COR-L47 (cell line): ENCODE measurements at places on chromosomes 2 and 18.

GRCh38 chr2:52465287-52465686 lies 1302.3 kb upstream of the CHAC2 start:
- DNase-seq, result no peak

DNA sequence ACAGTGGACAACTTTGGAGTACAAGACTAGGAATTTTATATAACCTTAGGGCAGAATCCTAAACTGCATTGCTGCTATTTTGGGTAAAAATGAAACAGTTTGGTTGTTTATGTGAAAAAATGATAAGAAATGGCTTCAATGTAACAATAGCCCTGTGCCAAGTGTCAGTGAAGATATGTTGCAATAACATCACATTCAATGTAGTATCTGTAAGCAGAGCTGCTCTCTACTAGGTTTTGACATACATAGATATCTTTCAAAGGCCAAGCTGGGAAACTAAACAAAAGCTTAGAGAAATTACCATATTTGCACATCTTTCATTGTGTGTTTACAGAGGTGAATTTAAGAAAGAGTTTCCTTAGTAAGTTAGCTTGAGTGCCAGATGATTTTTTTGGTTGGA lies 135.0 kb upstream of the DOK6 start:
- DNase-seq, result no peak

- peak; percentile 90 for DNase-seq
Measured at GRCh38 chr2:148876595-148877402, 1.8 kb downstream of the KIF5C start.

DNA sequence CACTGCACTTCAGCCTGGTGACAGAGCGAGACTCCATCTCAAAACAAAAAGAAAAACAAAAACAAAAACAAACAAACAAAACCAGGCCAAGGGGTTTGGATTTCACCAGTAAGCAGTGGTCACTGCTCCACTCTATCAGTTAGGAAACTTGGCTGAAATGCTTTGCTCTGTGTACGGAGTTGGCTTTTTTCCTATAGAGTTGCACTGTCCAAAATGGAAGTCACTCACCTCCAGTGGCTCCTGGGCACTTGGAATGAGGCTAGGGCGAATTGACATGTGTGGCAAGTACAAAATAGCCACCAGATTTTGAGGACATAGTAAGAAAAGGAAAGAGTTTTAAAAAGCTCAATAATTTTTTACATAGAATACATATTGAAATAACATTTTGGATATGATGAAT lies 228.7 kb downstream of the LOXHD1 start:
- DNase-seq, result no peak

DNA sequence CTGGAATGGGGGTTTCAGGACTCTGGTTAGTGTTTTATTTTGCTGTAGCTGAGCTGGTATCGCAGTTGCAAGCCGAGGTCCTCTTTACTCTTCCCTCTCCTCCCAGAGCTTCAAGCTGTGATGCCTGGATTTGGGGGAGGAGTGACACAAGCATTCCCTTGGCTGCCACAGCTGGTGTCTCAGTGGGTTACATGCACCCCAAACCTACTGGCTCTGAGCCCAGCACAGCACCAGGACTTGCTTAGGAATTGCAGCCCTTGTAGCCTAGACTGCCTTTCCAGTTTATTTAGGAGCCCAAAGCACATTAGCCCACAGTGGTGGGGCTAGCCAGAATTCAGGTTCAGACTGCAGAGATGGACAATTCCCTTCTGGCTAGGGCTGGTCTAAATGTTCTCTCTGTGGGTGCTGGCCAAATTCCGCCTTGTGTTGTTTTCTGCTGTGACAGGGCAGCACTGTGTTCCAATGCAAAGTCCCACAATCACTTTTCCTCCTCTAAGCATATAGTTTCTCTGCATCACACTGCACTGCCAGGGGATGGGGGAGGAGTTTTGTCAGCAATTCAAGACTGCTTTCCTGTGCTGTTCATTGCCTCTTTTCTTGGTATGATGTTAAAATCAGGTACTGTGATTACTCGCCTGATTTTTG lies 122.8 kb downstream of the SLC4A10 start:
- no peak for DNase-seq

DNA sequence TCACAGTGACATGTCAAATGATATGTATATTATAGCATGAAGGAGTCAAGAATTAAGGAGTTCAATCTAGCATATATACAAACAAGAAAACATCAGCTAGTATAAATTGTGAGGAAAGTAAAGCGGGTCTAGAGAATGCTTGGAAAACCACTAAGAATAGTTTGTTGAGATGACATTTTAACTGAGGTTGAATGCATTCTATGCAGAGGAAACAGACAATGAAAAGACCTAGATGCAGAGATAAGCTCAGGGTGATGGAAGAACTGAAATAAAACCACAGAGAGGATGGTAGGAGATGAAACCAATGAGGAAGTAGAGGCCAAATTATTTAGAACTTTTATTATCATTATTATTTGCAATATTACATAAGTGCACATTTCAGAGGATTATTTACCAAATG lies 803.6 kb upstream of the FANCL start:
- no peak for DNase-seq

DNA sequence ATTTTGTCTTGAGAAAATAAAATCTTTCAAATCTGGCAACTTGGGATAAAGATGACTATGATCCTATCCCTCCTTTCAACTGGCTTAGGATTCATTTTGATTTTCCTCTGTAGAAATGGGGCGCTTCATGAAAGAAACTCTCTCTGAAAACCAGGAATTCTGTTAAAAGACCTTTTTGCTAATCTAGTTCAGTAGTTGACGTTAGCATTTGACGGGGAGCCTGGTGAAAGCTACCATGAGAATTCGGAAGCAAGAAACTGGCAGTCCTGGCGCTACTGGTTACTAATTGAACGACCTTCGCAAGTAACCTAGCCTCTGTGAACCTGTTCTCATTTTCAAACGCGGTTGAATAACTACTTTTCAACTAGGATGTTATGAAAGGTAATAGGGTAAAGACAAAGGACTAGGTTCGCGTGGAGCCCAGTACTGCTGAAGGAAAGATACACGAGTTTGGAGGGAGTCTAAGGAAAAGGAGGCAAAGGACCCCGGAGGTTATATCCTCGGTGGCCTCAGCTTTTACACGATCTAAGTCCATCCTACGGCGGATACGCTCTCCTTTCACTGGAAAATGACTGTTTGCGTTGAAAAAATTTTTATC lies 604 bp upstream of the STK11IP start:
- no peak for DNase-seq

DNA sequence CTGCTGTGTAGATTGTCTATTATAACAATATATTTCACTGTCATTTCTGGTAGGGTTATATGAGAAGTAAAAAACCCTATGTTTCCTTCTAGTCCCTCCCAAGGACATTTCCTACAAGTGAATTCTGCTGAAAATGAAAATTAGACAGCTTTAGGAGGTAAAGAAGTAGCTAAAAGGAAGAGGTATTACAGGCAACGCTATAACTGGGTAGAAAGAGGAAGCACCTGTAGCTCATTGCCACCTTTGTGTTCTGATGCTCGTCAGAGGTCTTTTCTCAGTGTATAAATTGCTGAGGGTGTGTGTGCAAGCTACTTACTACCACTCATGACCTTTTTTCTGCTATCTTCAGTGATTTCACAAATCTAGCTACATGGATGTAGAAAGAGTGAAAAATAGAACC lies 1.4 kb downstream of the DNAJC10 start:
- peak; percentile 5 for DNase-seq

- DNase-seq, result peak; percentile 65
Measured at GRCh38 chr2:20434588-20435294, 12.1 kb upstream of the RHOB start.

DNA sequence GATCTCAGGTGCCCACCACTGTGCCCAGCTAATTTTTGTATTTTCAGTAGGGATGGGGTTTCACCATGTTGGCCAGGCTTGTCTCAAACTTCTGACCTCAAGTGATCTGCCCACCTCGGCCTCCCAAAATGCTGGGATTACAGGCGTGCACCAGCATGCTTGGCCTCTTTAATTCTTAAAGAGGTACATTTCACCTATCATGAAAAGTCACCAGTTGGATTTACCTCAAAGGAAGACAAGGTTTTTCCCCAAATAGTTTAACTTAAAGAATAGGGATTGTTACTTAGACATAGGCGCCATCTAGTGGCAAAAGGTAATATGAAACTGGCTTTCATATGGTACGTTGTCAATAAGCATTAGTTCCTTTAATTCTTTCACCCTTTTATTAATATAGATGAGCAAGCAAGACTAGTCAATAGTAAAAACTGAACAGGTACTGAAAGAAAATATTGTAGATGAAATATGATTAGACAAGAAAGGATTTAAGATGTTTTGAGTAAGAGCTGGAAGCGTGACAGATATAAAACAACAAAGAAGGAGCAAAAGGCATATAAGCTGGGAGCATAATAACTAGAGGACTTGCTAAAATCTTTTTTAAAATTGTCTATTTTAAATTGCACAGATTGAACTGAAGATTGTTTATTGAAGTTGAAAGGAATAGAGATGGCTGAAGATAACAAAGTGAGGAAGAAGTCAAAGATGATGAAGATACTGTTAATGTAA lies 35.0 kb upstream of the PSMD14 start:
- DNase-seq, result peak; percentile 47

GRCh38 chr2:95025406-95026319 lies at the start of gene MAL:
Gene MAL (plus strand): TSS chr2:95025708. CDS start chr2:95025793, 85 bp downstream.
- no peak for DNase-seq

DNA sequence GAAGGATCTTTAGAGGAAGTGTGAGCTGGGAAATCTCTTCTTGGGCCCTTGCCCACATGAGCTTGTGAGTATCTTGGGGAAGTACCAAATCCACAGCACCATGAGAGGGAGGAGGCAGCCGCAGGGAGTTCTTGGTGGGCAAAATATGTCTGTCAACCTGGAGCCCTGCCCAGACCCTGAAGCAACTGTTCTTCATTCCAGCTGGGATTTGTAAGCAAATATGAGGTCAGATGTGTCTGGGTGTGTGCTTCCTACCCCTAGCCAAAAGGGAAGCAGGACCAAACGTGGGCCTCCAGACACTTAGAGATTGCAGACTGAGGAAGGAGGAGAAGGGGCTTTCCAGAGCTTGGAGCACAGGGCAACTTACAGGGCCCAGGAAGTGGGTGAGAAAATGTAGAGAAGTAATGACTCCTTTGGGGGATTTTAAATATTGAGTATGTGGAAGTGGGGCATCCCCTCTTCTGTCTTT lies 41.9 kb downstream of the TMEM247 start:
- DNase-seq, result no peak

DNA sequence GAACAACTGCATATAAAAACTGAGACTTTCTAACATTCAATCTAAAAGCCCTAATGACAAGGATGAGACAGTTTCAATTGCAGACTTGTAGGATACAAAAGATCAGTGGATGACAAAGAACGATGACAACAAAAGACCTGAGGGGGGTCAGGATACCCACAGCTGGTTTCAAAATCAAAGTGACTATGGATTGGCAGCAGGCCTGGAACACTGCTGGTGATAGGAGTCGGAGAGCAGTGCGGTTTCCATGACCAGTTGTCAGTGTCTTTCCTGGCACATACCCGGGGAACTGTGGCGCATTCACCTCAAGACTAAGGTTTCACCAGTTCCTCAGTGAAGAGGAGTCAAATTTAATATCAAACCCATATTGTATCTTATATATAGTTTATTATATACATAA lies 42.0 kb downstream of the EHD3 start:
- peak; percentile 76 for DNase-seq

- no peak for DNase-seq
Measured at GRCh38 chr2:7262727-7263126, 345.5 kb downstream of the RNF144A start.

DNA sequence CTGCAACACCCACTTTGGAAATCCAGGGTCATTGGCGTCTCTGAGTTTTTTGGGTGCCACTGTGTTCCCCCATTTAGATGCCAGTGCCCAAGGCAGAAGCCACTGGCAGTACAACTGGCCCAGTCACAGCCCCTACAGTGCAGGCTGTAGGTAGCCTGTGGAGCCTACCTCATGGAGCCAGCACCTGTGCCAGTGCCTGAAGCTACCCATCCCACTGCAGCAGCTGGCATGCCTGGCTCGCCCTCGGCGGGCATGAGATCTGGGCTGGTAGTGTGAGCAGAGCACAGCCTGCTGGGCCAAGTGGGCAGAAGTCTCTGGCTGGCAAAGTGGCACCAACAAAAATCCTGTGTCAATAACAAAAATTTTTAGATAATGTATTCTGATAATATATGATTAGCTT lies 1111.4 kb upstream of the NXPH2 start:
- DNase-seq, result no peak

DNA sequence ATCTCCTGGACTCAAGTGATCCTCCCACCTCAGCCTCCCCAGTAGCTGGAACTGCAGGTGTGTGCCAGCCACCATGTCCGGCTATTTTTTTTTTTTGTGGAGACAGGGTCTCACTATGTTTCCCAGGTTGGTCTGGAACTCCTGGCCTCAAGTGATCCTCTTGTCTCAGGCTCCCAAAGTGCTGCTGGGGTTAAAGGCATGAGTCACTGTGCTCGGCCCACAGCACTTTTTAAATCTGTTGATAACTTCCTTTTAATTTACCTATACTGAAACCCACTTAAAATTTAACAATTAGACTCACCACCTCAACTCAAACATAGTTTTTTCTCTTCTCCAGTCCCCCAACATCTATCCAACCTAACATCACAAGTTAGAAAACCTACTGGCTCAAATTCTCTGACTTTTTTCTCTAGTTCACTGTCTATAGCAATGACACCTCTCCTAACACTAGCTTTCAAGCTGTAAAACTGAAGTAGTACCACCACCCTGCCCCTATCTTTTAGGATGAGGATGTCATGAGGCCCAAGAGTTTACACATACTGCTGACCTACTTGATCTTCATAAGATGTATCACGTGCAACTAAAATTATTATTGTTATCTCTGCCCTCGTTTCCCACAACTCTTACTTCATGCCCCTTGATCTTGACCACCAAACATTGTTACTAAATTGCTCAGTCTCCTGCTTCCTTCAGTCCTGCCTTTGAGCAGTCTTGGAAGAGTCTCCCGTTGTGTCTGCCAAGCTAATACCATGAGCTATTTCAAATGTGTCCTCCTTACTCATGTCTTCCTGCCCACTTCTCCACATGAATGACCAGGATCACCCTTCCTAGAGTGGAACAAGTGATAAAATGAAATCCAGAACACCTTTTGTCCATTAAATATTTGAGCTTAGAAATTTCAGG lies 142.3 kb upstream of the ZFP36L2 start:
- DNase-seq, result no peak

DNA sequence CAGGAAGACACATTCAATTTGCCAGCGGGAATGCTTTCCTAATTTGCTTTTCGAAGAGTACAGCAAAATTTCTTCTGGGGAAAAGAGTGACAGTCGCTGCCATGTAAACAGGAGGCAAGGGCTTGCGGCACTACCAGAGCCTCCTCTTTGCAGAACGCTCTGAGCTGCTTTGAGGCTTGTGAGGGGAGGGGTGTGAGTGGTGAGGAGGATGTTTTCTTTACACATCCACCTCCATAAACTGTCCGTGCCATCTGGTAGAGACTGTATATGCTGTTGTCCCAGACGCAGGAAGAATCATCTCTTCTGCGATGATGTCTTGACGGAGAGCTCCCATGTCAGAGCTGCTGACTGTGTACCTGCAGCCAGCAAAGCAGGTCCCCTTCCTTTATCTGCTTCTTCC lies 138.0 kb downstream of the SOCS6 start:
- no peak for DNase-seq

DNA sequence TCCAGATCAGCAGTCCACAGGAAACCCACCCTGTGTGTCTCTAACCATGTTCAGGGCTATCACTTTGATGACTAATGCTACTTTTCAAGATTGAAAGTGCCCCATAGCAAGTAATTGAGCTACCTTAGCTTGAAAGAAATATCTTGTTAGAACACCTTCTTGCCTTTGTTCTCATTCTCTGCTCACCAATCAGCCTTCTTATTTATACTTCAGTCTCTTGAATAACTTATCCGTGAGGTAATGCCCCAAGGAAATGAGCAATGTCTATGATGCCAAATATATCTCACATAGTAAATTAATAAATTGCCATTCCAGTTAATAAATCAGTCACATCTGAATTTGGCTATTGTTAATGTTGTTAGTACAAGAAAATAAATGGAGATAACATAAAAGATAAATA lies 141.6 kb downstream of the WDPCP start:
- no peak for DNase-seq
